ENCODE measurements at places on chromosomes 12 and 14.

DNA sequence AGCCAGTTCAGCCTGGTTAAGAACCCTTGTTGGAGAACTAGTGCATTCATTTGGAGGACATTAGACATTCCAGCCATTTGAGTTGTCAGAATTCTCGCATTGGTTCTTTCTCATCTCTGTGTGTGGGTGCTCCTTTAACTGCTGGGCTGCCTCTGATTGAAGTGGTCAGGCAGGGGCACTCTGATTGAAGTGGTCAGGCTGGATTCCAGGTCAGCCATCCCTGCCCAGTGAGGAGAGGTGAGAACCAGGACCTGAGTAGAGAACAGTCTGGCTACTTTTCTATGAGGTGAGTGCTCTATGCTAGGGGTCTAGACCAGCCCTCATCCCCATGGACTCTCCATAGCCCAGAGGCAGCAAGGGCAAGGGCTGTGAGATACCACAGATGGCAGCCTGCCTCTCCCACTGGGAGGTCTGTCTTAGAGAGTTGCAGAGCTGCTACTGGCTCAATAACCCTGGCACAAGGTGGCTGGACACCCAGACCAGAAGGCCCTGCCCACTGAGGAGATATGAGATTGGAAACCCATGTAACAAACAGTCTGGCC is 691.6 kb downstream of the TMTC2 start:
- no peaks in the 10 kb centered on the region for H3K36me3 ChIP-seq
- no peak overlapping the region for H3K27ac ChIP-seq
- DNase-seq, result no peak
- no peak overlapping the region for H3K4me3 ChIP-seq
- no peaks in the 10 kb centered on the region for H3K4me1 ChIP-seq

GRCh38 chr12:113850309-113851056 is 115.6 kb downstream of the RBM19 start:
- H3K27me3 ChIP-seq, result no peaks in the 10 kb centered on the region
- H3K36me3 ChIP-seq, result peaks cover 38% of the 10 kb centered on the region
- H3K27ac ChIP-seq, result no peak overlapping the region
- H3K4me1 ChIP-seq, result peaks cover 15% of the 10 kb centered on the region
- DNase-seq, result no peak

GRCh38 chr12:113416091-113416754 is 6.0 kb upstream of the SDSL start:
- DNase-seq, result peak; percentile 56
- no peak overlapping the region for H3K4me3 ChIP-seq
- H3K27me3 ChIP-seq, result no peaks in the 10 kb centered on the region
- no peaks in the 10 kb centered on the region for H3K36me3 ChIP-seq

DNA sequence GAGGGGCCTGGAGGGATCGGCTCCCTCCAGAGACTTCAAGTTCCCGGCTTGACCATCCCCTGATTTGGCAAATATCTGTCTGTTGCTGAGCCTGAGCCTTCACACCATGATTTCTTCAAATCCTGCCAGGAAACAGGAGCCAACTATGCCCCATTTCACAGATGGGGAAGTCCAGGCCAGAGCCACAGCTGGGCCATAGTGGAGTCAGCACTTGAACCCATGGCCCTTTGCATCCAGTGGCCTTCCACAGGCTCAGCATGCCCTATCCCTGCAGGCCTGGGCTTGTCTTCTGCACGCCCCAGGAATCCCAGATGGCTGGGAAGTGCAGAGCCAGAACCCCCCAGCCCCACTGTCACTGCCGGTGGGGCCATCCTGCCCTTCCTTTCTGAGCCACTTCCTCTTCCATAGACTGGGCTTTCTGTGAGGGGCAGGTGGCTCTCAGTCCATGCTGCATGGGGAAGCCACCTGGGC is 44.9 kb downstream of the CYP46A1 start:
- H3K27ac ChIP-seq, result no peak overlapping the region
- H3K36me3 ChIP-seq, result no peaks in the 10 kb centered on the region
- DNase-seq, result no peak
- H3K4me1 ChIP-seq, result no peaks in the 10 kb centered on the region
- H3K27me3 ChIP-seq, result no peaks in the 10 kb centered on the region

- no peaks in the 10 kb centered on the region for H3K4me1 ChIP-seq
- H3K27ac ChIP-seq, result no peak overlapping the region
- no peak for DNase-seq
- no peaks in the 10 kb centered on the region for H3K27me3 ChIP-seq
- no peak overlapping the region for H3K4me3 ChIP-seq
Measured at GRCh38 chr14:77681196-77682157, 26.3 kb downstream of the ALKBH1 start.

DNA sequence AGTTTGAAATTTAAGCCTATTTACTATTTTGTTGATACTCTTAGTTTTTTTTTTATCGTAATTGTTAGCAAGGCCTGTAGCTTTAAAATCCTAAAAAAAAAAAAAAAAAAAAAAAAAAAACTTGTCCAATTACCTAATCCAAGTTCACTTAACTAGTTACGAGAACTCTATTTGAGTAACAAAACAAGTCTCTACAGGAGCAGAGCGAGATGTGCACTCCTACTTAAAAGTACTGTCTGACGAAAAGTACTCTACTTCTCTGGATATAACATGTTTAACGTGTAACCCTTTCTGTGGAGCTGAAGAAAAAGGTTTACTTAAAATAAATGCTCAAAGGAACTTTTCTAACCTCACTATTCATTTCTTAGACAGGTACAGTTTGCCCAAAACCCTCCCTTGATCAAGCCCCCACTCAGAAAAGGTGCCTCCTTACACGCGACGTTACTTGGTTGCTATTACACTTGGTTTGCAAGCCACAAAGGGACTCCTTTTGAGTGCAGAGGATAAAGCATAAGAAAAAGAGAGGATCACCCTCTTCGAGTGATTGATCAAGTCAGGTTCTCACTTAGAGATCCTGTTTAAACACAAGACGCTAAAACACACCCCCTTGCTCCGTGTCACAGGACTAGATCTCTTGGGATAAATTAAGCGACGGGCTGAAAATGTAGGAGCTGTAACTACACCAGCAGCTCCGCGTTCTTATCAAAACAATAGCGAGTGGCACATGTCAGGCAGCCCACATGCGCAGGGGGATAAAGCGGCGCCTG is 2.2 kb downstream of the BAZ1A start:
- H3K4me3 ChIP-seq, result peak overlapping the region; percentile 96
- peak overlapping the region; percentile 98 for H3K27ac ChIP-seq
- no peaks in the 10 kb centered on the region for H3K27me3 ChIP-seq

DNA sequence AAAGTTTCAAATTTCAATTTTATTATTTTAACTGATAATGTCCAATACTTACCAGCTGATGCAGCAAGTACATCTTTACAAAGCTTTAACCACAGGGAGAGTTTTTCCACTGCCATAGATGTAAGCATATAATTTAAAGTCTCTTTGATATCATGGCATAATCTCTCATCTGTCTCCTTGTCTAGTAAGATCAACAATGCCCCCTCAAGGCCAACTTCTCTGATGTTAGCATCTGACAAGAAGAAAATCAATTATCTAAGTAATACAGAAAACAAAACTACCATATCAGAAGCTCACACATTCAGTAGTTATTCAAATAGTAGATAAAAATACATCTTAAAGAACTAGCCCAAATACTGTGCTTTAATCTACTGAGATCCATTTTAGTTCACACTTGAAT is 94.2 kb downstream of the HEATR5A start:
- H3K27ac ChIP-seq, result no peak overlapping the region
- H3K4me1 ChIP-seq, result no peaks in the 10 kb centered on the region
- no peaks in the 10 kb centered on the region for H3K36me3 ChIP-seq
- H3K27me3 ChIP-seq, result no peaks in the 10 kb centered on the region
- no peak for DNase-seq

DNA sequence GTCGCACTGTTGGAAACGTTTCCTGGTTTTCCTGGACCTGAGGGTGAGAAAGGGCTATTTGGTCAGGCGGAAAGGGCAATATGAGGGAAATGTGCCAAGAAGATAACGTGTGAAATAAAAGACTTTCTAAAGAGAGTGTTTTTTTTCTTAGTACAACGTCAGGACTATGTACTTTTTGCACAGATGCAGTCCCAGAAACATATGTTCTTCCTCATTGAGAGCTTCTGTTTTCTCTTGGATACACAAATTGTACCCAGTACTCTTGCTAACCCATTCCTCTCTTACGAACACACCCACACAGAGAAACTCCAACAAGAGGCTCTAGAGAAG is 669 bp upstream of the PKP2 start:
- DNase-seq, result no peak
- H3K4me3 ChIP-seq, result peak overlapping the region; percentile 67
- no peaks in the 10 kb centered on the region for H3K27me3 ChIP-seq
- peaks cover 4% of the 10 kb centered on the region for H3K4me1 ChIP-seq
- no peaks in the 10 kb centered on the region for H3K36me3 ChIP-seq

- no peak for DNase-seq
- no peaks in the 10 kb centered on the region for H3K27me3 ChIP-seq
- no peaks in the 10 kb centered on the region for H3K4me1 ChIP-seq
Measured at GRCh38 chr12:14904854-14905253, 19.2 kb upstream of the MGP start.

DNA sequence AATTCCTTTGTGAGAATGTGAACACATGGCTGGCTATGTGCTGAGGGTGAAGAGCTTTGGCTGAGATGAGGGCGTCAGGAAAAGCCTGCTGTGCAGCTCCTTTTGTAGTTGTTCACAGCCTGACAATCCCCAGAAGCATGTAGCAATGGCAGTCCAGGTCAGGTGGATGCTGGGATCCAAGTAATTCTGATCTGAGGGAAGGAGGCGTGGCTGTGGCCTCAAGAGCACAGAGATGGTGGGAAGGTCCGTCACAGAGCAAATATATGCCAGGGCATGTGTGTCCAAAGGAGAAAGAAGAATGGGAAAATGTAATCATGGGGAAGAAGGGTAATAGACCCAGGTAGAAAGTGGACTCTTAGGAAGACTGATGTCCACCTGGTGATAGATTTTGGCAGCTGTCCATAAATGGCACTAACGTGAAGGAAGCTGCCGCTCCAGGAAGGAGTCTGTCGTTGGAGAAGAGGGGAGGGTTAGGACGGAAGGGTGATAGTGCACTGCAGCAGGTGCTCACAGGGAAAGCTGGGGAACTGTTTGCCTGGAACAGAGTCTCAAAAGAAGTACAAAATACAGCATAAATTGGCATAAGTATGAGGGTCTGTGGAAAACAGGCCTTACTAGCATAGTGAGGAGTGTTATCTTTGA is 13.8 kb downstream of the MGST1 start:
- no peak for DNase-seq
- H3K4me3 ChIP-seq, result no peak overlapping the region
- no peaks in the 10 kb centered on the region for H3K4me1 ChIP-seq
- peaks cover 19% of the 10 kb centered on the region for H3K36me3 ChIP-seq

- no peak for DNase-seq
- peak overlapping the region; percentile 57 for H3K4me3 ChIP-seq
- peaks cover 10% of the 10 kb centered on the region for H3K36me3 ChIP-seq
- H3K27ac ChIP-seq, result no peak overlapping the region
Measured at GRCh38 chr14:64464651-64465050, 648 bp upstream of the AKAP5 start.

DNA sequence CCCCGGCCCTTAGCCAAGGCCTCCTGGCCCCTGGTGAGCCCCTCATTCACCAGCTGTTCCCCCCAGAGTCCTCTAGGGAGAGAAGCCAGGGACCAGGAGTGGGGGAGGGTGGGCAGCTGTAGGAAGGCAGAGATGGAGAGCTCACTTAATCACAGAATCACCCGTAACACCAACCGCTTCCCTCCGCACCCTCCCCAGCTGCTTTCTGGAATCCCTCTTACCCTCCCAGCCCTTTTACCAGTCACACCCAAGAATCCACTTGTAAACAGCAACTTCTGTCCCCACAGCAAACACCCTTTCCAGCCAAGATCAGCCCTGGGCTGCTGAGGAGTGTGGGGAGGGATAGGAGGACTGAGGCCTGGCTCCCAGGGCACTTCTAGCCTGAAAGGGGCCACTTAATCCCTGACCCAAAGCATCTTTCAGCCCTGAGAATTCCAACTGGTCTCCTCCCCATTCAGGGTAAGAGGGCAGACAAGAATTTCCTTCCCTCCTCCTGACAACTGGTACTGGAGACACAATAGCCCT is 18.8 kb downstream of the NCKAP5L start:
- no peak for DNase-seq
- no peaks in the 10 kb centered on the region for H3K4me1 ChIP-seq

GRCh38 chr12:122023339-122024131 is 1.9 kb downstream of the BCL7A start:
- H3K27me3 ChIP-seq, result no peaks in the 10 kb centered on the region
- DNase-seq, result peak; percentile 65
- H3K27ac ChIP-seq, result peak overlapping the region; percentile 93

- no peaks in the 10 kb centered on the region for H3K36me3 ChIP-seq
- no peak overlapping the region for H3K4me3 ChIP-seq
- peaks cover 3% of the 10 kb centered on the region for H3K4me1 ChIP-seq
Measured at GRCh38 chr14:101444116-101444515, 117.2 kb upstream of the DIO3 start.

- no peak overlapping the region for H3K4me3 ChIP-seq
- no peaks in the 10 kb centered on the region for H3K27me3 ChIP-seq
- no peaks in the 10 kb centered on the region for H3K36me3 ChIP-seq
- H3K27ac ChIP-seq, result no peak overlapping the region
- no peaks in the 10 kb centered on the region for H3K4me1 ChIP-seq
Measured at GRCh38 chr14:51957950-51958349, 31.4 kb upstream of the RTRAF start.

- H3K36me3 ChIP-seq, result 0 out of 3 replicates have a peak, but pooled peaks cover 2% of the 10 kb centered on the region
- no peak overlapping the region for H3K27ac ChIP-seq
Measured at GRCh38 chr12:1117970-1118563, 127.0 kb downstream of the ERC1 start.

DNA sequence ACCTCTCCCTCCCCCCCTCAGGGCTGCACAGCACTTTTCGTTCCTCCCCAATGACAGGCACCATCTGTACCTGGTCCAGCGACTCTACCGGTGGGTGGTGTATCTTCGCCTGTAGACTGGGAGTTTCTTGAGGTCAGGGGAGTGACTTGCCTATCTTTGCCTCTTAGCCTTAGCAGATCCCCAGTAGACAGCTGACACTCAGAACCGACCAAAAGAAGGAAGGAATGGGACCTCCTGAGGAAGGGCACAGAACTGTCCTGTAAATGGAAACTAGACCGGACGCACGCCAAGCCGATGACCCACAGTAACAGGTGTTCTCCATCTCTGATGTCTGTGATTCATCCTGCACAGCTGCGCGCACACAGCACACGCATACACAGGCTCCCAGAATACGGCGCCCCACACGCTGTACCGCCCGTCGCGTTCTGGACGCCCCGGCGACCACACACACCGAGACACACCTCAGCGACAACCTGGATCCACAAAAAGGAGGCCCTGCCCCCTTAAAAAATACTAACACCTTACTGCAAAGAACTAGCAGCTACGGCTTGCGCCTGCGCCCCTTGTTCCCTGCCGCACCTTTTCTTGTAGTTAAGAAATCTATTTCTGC is 673 bp upstream of the TTC9 start:
- no peak for DNase-seq
- H3K4me3 ChIP-seq, result no peak overlapping the region
- no peak overlapping the region for H3K27ac ChIP-seq
- no peaks in the 10 kb centered on the region for H3K36me3 ChIP-seq

DNA sequence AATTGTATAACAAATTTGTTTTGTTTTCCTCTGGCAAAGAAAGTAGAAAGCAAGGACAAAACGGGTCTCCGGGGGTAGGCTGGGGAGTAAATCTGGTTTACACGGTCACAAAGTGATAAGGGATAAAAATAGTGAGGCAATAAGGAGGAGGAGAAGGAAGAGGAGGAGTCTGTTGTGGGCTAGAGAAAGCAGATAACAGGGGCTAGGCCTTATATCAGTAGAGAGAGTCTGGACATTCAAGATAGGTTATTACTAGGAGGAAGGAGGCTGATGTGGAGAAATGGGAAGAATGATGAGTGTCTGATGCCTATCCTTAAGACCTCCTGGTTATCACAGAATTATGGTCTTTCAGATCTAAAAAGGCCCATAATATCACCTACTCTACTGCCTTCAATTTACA is 83.2 kb upstream of the SSTR1 start:
- no peak overlapping the region for H3K4me3 ChIP-seq
- H3K27me3 ChIP-seq, result no peaks in the 10 kb centered on the region
